ENCODE measurements at places on chromosomes 5 and 9.

GRCh38 chr9:100555471-100555870 lies 22.4 kb upstream of the CAVIN4 start:
- no peak for DNase-seq

DNA sequence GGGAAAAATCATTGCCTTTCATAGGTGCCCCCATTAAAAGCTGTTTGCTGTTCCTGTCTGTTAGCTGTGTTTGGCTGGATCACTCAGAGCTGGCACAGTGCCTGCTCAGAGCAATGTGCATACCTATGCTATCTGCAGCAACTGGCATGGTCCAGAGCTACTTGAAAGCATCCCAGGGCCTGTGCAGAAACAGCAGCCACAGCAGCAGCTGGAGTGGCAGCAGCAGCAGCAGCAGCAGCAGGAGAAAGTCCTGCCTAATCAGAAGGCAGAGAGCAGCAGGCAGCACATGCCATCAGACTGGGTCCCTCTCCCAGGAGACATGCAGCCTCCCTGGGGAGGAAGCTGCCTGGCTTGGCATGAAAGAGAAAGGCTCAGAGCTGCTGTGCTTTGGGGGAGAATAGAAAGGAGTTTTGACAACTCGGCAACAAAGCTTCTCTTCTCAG lies 243.8 kb upstream of the WWC1 start:
- no peak for DNase-seq

- DNase-seq, result no peak
These were observed 112.5 kb downstream of the MPDZ start for GRCh38 chr9:13166996-13167395.

DNA sequence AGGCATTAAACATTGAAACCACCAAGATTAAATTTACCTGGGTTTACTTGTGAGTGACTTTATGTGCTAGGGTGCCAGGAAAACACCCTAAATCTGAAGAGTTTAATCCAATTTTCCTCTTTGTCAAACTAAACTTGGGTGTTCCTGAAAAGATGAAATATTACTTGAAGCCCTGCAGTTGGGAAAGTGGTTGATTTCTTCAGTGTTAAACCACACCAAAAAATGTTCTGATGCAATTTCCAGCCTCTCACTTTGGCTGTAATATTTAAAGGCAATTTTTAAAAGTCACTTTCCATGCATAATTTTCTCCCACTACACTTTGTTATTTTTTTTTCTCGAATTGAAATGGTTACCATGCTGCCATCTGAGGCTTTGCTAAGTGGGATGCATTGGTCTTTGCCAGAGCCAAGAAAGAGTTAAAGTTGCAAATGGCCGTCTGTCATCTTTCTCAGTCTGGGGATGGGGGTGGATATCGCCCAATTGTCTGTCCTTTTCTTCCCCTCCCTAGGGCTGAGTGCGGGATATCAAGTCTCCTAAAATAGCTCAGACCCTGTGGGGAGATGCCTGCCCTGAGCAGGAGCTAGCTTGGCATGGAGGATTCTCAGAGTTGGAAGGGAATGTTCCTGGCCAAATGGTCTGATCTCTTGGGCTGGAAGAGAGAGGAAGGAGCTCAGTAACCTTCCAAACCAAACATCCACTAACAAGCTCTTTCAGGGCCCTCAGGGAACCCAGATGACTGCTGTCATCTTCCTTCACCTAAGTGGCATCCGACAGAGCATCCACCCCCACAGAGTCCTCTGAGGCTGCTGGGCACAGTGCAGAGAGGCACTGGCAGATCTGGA lies 13.6 kb upstream of the SHB start:
- no peak for DNase-seq

DNA sequence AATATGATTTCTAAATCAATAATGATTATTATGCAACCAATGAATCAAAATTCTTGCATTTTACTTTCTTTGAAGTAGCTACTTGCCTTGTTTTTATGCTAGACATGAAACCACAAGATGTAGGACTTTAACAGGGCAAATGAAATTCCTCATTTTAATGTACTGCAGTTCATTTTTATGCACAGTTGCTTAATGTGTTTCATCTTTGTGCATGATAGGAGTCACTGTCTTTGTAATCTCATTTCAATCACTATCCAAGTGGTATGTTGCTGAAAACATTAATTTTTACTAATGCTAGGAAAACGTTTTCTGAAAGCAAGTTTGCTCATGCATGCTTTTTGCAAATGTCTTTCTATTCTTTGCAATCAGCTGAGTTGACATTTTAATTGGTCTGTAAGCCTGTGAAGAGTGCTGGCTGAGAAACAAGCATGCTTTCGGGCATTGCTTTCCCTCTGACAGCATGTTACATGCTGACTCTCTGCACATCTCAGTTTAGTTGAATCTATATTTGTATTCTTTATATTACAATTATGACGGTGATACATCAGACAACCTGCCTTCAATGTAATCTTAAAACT lies 535.0 kb upstream of the CDH18 start:
- no peak for DNase-seq

- no peak for DNase-seq
These were observed 25.3 kb upstream of the LRRTM2 start for GRCh38 chr5:138900281-138900965.

GRCh38 chr5:148794275-148794674 lies 32.1 kb upstream of the ADRB2 start:
- DNase-seq, result no peak

- no peak for DNase-seq
These were observed 93.7 kb upstream of the MRPS30 start for GRCh38 chr5:44714871-44715561.

DNA sequence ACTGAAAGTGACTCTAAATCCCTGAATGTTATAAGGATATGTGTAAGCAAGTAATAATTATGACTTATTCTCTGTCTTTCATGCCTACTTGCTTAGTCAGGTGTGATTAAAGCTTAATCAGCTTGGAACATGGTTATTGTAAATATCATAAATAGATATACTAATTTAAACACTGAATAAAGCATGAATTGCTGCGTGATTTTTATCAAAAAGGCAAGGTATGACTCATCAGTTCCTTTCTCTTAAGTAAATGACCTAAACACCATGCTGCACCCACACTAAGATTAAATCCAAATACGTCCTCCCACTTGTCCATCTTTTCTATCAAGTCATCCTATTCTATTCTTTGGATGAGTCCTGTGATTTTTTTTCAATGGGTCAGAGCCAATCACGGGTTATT lies 124.6 kb upstream of the MTAP start:
- no peak for DNase-seq

GRCh38 chr5:36272136-36272690 lies 29.5 kb downstream of the RANBP3L start:
- DNase-seq, result no peak

GRCh38 chr5:157867751-157868387 lies 8.9 kb upstream of the CLINT1 start:
- no peak for DNase-seq

DNA sequence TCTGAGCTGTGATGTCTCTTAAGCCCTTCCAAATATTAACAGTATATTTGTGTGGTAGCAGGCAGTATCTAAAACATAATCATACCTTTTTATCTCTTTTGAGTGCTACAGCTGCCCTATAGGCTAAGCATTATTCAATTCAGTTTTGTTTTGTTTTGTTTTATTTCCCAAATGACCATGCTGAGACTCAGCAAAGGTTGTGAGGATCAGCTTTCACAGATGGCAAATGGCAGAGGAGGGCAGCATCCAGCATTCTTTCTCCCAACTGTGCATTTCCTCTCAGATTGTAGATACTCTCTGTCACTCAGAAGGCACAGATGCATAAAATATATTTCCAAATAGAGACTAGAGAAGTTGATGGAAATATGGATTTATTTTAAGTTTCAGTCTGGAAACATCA lies 90.7 kb downstream of the DAPK1 start:
- DNase-seq, result no peak

DNA sequence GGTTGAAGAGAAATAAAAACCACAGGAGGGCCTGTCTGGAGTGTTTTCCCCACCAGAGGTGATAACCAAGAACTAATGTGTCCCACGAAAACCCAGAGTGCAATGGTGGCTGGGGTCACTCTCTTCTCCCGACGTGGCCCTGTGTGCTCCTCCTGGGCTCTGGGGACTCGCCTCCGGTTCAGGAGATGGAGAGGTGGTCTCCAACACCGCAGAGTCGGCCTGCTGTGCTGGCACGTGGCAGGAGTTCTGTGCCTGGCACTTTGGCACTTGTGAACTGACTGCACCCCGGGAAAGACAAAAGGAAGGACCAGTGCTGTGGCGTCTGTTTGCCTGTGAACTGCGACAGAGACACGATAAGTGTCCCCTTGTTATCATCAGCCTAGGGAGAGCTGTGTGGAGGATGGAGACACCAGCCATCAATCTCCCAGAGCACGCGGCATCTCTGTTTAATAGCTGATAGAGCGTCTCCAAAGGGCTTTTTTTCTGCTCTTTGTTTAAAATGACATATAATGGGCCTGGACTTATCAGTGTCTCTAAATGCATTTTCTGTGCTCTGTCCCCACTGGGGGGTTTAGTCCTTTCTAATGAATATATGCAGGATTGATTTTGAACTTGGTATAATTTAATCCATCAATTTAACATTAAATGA lies 98.3 kb downstream of the MRPL36 start:
- DNase-seq, result no peak

- DNase-seq, result no peak
These were observed 12.8 kb upstream of the NIPAL4 start for GRCh38 chr5:157447201-157447637.

DNA sequence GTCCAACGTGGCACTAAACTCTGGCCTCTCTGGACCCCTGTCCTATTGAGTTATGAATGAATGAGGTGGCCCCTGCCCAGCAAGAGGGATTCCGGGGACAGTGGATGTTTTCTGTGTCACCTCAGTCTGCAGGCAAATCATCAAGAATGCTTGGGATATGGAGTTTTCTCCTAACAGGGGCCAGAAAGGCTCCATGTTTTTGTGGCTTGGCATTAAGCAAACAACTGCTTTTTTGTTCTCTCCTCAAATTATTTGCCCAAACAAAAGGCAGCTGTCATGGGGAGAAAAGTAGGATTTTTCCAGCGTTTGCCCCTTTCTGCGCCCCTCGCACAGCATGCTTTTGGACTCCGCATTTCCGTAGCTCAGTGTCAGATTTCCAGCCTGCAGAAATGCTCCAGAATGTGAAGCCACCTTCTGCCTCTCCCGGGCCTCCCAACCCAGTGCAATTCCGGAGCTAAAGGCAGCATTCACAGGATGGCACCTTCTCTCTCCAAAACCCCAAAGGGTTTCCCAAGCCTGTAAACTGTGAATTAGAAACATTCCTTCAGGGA lies 553.3 kb downstream of the CCDC171 start:
- no peak for DNase-seq

DNA sequence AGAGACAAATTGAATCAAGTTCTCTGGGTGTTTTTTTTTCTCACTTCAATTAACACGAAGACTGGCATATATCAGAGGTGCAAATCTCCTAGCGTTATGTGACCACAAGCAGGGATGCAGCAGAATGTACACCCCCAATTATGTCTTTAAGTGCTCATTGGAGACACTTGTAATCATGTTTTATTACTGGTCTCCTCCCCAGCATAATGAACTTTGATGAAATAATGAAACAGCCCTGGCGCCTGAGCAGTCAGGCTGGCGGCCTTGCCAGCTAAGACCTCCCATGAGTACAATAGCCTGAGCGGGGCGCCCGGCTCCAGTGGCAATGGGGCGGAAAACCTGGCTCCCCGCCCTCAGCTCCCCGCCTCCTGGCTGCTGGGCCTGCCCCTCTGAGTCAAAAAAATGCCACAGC lies 209.4 kb upstream of the MSX2 start:
- no peak for DNase-seq

DNA sequence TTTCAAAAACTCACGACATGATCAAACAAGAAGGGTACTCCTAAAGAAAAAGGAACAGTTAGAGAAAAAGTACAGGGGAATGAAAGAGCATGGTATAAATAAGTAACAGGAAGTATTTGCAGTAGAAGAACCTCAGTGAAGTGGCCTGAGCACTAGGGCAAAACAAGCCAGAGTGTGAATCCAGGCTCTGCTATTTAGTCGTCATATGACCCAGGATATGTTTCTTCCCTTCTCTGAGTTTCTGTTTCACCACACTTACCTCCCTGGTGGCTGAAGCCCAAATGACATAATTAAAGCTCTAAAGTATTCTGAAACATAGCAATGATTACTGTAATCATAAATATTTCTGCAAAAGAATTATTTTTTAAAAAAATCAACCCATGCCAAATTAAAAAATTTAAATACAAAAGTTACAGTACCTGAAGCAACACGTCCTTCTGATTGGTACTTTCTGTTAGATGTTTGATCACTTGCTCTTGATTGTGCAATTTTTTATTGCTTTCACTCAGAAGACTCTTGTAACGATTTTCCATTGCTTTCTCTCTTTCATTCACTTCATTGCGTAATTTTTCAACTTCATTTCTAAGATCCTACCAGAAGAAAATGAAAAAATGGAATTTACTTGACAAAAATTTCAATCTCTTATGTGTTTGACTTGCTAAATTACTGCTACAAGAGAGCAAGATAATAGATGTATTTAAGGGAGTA lies 88.9 kb downstream of the CDK5RAP2 start:
- no peak for DNase-seq

DNA sequence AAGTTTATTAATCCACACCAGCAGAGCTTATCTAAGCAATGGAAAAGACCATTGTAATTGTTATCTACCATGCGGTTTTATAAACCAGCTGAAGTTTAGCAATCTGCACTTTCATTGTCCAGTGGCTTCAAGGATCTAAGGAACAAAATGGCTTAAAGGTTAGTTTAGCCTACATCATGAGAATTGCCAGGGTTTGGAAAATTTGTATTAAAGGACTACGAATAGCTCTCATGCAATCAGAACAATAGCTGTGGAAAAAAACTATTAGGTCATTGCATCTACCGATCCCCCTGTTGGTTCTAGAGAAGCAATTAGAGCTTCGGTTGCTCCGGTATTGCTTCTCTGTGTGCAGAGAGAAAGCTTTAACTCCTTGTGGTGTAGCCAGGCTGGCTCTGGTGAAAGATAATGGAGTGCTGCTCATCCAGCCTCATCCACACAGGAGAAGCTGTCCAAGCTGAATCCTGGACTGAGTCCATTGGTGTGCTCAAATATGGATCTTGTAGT lies 86.3 kb upstream of the SLC12A2 start:
- no peak for DNase-seq

DNA sequence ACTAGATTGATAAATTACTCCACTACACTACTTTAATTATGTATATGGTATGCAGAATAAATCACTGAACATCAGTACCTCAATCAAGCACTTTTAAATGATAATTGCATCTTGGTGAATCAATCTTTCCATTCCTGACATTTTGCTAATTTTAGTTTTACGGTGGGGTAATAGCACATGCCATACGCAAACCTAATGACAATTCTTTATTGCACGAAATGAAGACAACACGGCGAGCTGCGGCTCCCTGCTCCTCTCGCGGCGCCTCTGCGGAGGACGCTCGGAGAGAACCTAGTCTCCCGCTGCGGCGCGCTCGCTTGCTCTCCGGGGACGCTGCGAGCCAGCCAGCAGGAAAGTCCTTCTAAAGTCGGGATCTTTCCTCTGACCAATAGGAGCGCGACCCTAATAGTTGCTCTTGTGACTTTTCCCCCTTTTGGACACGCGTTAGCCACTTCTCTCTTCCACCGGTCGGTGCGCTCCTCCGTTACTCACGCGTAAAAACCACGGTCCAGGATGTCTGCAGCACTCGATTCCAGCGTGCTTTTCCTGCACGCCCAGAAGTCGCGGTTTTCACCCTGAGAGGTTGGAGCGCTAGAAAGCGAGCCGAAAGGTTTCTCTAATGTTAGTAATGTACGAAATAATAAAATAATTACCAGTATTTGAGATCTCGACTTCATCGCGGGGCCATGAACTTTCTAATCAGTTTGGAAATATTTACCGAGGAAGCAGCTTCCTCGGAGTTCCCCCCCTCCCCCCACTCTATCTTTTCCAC lies 1.0 kb upstream of the MEF2C start:
- peak; percentile 81 for DNase-seq

GRCh38 chr9:137026828-137027227 lies 1.2 kb downstream of the ABCA2 start:
- no peak for DNase-seq

GRCh38 chr5:64914396-64914795 lies 145.7 kb downstream of the CWC27 start:
- no peak for DNase-seq
